T-cell (primary cell): ENCODE measurements at places on chromosomes 4 and X.

DNA sequence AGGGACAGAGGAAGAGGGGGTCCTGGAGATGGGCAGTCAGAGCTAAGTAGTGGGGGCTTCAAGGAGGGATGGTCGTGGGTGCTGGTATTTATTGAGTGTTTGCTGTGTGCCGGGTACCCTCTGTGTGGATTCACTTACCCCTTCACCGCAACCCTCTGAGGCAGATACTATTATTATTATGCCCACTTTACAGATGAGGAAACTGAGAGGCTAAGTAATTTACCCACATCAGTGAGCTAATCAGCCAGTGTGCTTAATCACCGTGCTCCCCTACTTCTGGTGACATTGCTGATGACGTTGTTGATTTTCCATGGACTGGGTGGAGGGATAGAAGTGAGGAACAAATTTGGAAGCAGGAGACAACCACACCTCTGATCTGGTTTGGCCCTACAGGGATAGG lies 4.1 kb upstream of the KIAA0232 start:
- no peak for DNase-seq

GRCh38 chrX:148723551-148723950 lies 223.1 kb downstream of the AFF2 start:
- no peak for DNase-seq

- DNase-seq = no peak
Measured at GRCh38 chrX:103716962-103717361, 6.3 kb downstream of the TMEM31 start.

DNA sequence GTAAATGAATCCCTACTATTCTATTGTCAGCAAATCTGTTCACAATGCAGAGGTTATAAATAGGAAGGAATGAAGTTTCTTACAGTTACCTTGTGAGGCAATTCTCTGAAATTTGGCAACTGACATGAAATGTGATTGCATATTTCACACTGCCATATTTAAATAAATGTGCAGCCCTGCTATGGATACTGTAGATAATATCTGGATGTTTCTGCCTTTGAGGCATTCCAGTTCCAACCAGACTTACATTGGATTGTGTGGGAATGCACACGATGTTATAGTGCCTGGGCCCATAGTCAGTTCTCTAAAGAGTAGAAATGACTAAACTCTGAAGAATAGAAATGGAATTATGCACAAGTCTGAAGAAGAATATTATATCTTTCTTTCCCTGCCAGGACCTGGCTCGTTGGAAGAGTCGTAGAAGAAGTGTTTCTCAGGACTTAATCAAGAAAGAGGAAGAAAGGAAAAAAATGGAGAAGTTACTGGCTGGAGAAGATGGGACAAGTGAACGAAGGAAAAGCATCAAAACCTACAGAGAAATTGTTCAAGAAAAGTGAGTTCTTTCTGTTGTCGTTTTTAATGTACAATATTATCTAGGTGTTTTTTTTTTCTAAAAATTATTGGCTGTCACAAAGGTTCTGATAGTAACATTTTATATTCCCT lies 102.7 kb downstream of the PHOX2B start:
- no peak for DNase-seq

- no peak for DNase-seq
Measured at GRCh38 chr4:12296366-12296765, 867.7 kb upstream of the HS3ST1 start.

- no peak for DNase-seq
Measured at GRCh38 chr4:58163156-58163555, 1053.0 kb upstream of the IGFBP7 start.

DNA sequence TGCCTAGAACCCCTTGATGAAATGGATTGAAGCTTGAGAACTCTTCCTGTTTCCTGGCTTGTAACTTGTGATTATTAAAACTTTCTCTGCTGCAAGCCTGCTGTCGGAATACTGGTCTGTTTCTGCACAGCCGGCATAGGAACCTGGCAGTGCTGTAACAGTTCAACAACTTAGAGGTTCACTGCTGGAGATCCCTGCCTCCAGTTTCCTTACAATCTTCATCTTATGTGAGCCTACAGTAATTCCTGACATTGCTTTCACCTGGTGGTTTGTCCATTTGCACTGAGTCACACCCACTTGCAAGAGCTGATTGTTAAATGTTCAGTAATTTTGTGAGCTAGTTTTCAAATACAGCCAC lies 1.3 kb upstream of the SEPSECS start:
- no peak for DNase-seq

GRCh38 chrX:136457303-136457917 lies 30.3 kb upstream of the BRS3 start:
- no peak for DNase-seq

GRCh38 chr4:16909281-16909680 lies 10.8 kb upstream of the LDB2 start:
- no peak for DNase-seq

DNA sequence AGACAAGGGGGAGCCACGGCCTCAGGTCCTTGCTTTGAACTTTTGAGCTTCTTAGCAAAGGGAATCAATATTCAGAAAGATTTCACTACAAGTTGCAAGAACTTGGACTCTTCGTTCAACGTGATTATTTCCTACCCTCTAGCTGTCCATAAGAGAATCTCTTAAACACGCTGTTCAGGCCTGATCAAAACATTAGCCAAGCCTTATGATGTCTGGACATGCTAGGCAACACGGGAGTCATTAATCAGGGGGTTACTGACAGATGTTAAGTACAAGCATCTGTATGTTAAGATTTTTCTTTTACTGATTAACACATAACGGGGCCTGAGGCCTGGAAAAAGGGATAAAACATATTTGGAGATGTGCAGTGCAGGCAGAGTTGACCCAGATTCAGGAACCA lies 138.9 kb upstream of the IL1RAPL2 start:
- DNase-seq = no peak

- no peak for DNase-seq
Measured at GRCh38 chr4:9988933-9989332, 32.4 kb downstream of the SLC2A9 start.

- DNase-seq = no peak
Measured at GRCh38 chr4:41346306-41347061, 89.8 kb downstream of the UCHL1 start.

DNA sequence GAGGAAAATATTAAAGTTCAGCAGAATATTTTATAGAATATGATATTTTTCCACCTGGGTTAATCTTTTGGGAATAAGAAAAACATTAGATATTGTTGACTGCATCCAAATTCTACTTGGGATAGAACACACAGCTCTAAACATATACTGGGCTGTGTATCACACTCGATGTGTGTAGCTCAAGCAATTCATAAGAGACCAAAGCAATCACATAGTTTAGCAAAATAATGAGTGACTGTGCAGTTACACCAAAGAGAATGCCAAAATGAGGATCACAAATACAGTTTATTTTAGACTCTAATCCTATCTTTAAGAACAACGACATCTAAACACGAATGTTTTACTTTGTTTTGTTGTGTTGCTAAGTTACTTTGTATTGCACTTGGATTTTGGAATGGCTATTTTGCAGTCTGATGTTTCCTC lies 101.2 kb downstream of the CBR4 start:
- no peak for DNase-seq

DNA sequence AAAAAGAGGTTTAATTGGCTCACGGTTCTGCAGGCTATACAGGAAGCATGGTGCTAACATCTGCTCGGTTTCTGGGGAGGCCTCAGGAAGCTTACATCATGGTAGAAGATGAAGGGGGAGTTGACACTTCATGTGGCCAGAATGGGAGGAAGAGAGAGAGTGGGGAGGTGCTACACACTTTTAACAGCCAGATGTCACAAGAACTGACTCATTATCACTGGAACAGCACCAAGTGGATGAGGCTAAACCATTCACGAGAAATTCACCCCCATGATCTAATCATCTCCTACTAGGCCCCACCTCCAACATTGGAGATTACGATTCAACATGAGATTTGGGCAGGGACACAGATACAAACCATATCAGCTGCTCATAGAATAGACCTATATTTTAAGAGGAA lies 255.8 kb downstream of the OPHN1 start:
- no peak for DNase-seq

GRCh38 chr4:38164346-38164745 lies 204.1 kb downstream of the PTTG2 start:
- no peak for DNase-seq

DNA sequence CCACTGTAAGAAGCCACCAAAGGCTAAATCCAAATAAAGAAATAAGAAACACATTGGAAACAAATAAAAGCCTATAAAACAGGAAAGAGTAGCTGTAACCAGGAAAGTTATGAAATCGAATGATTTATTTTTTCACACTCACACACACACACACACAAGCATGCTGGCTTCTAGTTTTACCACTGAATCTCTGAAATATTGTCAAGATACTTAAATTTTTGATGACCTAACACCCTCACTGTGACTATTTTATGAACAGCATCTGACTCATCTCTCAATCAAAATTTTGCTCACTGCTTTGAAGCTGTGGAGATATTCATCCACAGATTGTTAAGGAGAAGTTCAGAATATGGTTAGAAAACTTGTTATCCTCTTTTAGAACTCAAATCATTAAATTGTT lies 13.9 kb upstream of the GABRB1 start:
- no peak for DNase-seq

- no peak for DNase-seq
Measured at GRCh38 chr4:119068529-119068962, 67.1 kb upstream of the MYOZ2 start.

- no peak for DNase-seq
Measured at GRCh38 chrX:155896512-155896911, 15.4 kb downstream of the VAMP7 start.

GRCh38 chr4:118765399-118765798 lies 70.5 kb downstream of the SEC24D start:
- DNase-seq = no peak

DNA sequence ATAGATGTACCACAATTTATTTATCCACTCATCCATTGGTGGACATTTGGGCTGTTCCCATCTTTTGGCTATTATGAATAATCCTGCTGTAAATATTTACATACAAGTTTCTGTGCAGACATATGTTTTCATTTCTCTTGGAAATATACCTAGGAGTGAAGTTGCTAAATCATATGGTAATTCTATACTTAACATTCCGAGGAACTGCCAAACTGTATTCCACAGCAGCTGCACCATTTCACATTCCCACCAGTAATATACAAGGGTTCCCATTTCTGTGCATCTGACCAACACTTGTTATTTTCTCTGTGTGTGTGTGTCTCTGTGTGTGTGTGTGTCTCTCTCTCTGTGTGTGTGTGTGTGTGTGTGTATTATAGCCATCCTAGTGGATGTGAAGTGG lies 15.4 kb upstream of the DOCK11 start:
- DNase-seq = no peak

GRCh38 chr4:74578329-74578728 lies 133.4 kb downstream of the AREG start:
- no peak for DNase-seq

DNA sequence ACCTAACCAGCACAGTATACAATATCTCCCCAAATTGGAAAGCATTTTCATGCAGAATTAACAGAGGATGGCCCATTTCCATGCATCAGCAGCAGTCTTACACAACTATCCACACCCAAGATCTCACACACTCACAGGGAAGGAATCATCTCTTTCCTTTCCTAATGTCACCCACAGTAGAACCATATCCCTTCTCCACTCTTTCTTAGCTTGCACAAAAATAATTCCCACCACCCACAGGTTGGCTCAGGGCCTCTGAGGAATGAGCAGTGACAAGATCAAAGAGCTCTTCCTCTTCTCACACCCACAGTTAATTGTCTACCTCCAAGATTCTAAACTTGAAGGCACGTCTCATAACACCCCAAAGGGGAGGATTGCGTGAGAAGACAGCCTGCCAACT lies 217.7 kb upstream of the VEGFC start:
- DNase-seq = no peak

GRCh38 chr4:98469771-98470170 lies 188.6 kb downstream of the TSPAN5 start:
- DNase-seq = no peak

- DNase-seq = no peak
Measured at GRCh38 chrX:86263526-86263925, 115.3 kb downstream of the DACH2 start.

DNA sequence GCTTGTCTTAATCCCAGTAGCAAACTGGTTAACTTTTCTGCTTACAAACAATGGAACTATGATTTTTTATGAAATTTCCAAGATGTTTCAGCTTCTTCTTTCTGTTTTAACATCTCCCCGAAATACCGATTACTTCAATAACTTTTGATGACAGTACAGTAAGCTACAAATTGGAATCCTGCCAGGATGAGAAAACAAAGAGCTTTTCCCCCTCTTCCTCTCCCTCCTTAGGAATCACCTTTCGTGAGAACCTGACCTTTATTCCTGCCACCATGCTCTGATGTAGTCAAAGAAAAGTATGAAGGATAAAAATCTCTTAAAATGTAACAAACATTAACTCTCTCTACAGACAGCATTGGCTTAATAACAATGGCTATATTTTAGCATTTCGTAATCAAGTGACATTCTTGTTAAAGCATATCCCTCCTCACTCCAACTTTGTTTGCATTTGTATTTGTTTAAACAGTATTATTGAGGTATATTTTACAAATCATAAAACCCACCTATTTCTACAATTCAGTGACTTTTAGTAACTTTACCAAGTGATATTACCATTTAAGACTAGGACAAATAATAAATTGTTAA lies 148.7 kb upstream of the NAP1L5 start:
- no peak for DNase-seq

DNA sequence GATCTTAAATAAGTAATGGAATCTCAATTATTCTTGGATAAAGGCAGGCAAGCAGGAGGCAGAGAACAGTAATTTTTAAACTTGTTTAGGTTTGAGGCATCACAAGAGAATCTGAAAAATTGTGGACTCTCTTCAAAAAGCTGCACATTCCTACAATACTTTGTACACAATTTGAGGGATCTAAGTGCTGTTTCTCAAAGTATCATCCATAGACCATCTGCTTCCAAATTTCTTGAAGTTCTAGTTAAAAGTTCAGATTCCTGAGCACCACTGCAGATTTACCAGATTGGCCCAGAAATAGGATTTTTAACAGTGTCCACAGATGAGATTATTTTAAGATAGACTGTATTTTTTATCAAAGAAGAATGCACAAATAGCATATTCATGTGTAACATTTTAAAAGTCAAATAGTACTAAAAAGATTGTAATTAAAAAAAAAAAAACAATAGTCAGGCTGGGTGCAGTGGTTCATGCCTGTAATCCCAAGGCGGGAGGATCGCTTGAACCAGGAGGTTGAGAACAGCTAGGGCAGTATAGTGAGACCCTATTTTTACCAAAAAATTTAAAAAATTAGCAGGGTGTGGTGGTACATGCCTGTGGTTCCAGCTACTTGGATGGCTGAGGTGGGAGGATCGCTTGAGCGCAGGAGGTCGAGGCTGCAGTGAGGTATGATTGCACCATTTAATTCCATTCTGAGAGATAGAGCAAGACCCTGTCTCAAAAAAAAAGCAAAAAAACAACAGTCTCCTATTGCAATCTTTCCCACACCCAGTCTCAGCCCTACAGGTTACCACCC lies 14.2 kb upstream of the FNIP2 start:
- DNase-seq = no peak

DNA sequence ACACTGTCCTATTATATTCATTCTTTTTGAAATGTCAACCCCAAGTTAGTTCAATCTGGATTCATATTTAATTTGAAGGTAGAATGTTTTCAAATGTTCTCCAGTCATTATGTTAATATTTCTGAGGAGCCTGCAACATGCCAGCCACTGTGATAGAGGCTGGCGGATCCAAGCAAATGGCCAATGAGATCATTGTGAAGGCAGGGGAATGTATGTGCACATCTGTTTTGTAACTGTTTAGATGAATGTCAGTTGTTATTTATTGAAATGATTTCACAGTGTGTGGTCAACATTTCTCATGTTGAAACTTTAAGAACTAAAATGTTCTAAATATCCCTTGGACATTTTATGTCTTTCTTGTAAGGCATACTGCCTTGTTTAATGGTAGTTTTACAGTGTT lies 1.6 kb downstream of the CXCL1 start:
- no peak for DNase-seq

- DNase-seq = no peak
Measured at GRCh38 chrX:128870361-128870760, 652.9 kb downstream of the SMARCA1 start.
